ENCODE measurements at places on chromosomes 5 and 9. TPM values are rescaled to one million over a fixed set of nuclear protein-coding genes. Genes with fewer than 3 reads are reported as not detected.

The TMEM141 gene
- total RNA-seq = 58.8 TPM

The KLF4 gene
- total RNA-seq = 17.3 TPM

The GKAP1 gene
- 6.5 TPM for total RNA-seq

The FAM221B gene
- total RNA-seq = not detected

The MCTP1 gene
- 14.0 TPM for total RNA-seq

The PCDHAC1 gene
- total RNA-seq = 1.2 TPM

The NIPAL4 gene
- 0.47 TPM for total RNA-seq

The IFNW1 gene
- total RNA-seq = not detected

The PLAC8L1 gene
- not detected for total RNA-seq

The FOXD4L6 gene
- total RNA-seq = not detected

The DMRT3 gene
- total RNA-seq = 0.58 TPM

The LEAP2 gene
- total RNA-seq = 5.3 TPM

The NFIL3 gene
- 24.3 TPM for total RNA-seq
